Fibroblast of the aortic adventitia (primary cell): ENCODE measurements at places on chromosomes 13 and 19. TPM values are rescaled to one million over a fixed set of nuclear protein-coding genes. Genes with fewer than 3 reads are reported as not detected.

GRCh38 chr19:13097033-13097462 lies 5.6 kb downstream of the LYL1 start:
- DNase-seq, result no peak

DNA sequence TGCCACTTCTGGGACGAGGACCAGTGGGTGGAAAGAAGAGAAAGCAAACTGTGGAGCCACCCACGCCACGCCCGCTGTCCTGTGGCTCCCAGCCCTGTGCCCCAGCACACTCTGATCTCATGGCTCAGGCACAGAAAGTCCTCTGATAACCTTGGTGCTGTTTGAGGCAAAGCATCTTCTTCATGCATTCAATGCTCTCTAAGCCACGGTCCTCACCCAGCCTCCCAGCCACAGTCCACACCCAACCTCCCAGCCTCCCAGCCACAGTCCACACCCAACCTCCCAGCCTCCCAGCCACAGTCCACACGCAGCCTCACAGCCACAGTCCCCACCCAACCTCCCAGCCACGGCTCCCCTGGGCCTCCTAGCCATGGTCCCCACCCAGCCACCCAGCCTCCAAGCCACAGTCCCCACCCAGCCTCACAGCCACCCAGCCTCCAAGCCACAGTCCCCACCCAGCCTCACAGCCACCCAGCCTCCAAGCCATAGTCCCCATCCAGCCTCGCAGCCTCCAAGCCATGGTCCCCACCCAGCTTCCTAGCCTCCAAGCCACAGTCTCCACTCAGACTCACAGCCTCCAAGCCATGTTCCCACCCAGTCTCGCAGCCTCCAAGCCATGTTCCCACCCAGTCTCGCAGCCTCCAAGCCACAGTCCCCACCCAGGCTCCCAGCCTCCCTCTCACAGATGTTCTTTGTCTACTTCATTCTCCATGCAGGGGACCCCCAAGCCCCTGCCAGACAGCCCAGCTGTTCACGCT lies 74.9 kb downstream of the SOX1 start:
- DNase-seq, result no peak

DNA sequence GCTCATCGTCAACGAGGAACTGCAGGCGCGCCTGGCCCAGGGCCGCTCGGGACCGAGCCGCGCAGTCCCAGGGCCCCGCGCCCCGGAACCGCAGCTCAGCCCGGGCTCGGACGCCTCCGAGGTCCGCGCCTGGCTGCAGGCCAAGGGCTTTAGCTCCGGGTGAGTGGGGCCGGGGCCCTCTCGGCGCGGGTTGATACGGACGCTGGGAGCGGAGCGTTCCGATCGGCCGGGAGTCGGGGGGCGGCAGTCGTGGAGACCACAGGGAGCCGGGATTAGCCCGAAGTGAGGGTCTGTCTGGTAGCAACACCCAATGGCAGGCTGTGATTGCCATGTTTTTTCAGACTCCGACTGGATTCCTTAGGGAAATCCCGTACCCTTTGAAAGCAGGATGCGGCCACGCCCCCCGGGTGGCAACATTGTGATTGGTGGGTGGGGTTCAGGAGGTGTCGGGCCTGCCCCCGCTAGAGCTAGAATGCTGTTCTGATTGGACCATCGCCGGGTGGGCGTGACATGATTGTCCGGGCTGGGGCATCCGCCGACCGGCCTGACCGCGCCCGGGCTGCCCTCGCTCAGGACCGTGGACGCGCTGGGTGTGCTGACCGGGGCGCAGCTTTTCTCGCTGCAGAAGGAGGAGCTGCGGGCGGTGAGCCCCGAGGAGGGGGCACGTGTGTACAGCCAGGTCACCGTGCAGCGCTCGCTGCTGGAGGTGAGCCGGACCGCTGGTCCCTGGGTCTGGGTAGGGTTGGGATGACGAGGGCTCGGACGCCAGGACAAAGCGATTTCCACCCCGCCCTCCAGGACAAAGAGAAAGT lies 11.3 kb downstream of the EPS8L1 start:
- DNase-seq, result peak; percentile 87

DNA sequence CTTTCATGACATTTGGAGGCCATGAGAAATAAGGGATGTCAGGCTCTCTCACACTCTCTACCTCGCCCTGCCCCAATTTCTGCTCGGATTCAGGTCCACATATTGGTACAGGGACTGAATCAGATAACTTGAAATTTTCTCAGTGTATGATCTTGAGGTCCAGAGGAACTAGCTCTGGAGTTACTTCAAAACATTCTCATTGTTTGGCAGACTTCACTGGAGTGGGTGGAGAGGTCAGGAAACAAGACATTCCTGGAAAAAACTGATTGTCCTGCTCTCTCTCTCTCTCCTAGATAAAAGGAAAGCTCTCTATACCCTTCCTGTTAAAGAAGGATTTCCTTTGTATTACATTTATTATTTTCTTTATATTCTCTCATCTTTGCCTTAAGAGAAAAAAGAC lies 428.1 kb upstream of the DACH1 start:
- peak; percentile 20 for DNase-seq

DNA sequence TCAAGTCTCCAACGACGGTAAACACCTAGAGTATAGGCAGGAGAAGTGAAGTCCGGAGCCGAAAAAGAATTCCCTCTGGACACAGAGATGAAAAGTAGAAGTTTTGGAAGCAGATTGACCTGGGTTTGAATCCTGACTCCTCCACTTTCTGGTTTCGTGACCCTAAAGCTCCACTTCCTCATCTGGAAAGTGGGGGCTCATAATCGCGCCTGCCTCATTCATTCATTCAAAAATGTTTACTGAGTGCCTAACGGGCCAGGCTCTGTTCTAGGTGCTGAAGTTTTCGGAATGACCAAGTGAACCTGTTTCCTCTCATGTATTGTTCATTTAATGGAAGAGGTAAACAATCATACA lies 7.1 kb upstream of the EML2 start:
- no peak for DNase-seq

DNA sequence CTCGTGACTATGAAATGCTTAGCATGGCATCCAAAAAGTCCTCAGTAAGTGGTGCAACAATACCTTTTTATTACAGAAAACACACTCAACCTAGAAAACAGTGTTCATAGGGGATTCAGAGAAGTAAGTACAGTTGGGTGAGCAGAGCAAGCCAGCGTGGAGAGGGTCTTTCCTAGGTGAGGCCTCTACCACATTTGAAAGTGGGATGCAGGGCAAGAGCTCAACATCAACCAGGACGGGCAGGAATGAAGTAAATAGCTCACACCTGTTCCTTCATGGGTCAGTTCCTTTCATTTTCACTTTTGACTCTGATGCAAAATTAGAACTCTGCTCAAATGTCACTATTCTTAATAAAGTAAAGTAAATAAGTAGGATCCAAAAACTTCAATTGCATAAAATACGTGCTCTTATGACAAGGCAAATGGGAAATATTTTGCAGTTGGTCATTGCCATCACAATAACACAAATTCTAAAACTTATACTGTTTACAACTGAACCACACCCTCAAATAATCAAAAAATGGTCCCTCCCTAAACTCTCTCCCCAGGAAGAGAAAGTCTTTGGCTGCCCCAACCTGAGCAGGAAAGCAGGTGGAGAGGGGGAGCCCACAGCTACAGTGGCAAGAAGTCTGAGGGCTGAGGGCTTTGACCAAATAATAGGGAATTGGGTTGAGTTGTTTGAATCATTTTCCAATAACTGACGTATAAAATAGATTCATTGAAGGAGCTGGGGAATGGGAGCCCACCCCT lies 20.2 kb downstream of the CHAMP1 start:
- DNase-seq, result no peak

DNA sequence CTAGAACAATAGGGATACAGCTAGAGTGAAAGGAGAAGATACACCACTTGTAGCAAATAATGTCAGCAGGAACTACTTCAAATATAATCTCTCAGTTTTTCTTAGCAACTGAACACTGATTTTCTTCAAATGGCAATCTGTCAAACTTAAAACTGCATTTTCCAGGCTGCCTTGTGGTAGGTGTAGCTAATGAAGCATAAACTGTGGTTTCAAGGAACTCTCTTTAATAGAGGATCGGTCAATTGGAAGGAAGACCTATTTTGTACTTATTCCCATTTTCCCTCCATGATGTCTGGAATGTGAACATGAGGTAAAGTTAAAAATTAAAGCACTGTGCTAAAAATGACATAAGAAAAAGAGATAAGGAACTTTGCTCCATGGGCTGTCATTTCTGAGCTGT lies 1261.9 kb downstream of the PCDH17 start:
- no peak for DNase-seq

GRCh38 chr19:29265436-29265835 lies 52.5 kb upstream of the UQCRFS1 start:
- DNase-seq, result no peak

DNA sequence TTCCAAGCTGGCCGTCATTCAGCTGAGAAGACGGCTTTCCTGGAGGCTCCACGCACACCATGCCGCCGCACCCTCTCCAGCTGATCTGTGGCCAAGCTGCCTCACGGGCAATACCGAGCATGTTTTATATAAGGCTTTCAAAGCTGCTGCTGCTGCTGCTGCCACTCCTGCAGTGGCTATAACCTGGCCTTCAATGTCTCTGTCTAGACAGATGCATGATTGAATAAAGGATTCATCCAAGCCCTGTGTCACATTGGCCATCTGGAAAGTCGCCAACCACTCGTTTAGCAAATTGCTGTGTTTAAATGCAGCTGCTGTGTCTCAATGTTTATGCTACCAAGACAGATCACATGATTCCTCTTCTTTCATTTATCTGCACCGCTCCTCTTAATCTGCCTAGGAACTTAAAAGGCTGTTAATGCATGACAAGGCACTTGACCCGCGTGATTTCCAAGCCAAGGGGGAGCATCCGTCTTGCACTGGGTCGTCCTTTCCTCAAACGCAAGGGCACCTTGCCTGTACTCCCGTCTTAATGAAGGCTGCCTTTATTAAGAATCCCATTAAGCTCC lies 114.3 kb downstream of the TEX26 start:
- DNase-seq, result peak; percentile 22

GRCh38 chr13:45078003-45078402 lies 42.3 kb upstream of the GTF2F2 start:
- no peak for DNase-seq

DNA sequence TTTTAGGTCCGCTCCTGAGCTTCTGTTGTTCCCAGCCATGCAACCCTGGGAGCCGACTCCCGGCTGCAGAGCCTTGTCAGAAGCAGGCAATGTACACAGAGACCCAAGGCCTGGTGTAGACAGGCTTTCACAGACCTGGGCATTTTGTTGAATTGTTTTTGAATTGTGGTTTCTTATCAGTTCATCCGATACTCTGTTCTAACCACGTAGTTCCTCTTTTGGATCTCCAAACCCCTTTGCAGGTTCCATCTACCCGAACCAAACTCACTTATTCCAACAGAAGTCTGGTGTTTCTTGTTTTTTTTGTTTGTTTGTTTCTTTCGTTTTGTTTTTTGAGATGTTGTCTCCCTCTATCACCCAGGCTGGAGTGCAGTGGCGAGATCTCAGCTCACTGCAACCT lies 6.3 kb upstream of the NLRP2 start:
- DNase-seq, result no peak

DNA sequence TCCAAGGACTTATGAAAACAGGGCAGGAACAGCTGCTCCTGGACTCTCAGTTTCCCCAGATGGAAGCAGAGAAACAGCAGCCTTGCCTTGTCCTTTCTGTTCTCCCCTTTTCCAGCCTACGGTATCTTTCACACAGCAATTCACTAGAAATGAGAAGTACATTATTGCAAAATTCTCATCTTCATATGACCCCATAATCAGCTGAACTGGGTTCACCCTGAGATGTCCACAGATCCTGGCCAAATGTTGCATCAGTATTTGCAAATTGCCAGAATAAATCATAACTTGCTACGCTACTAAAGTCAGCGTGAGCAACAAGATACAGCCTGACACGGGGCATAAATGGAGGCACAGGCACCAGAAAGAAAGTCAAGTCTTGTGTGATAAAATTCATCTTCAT lies 16.1 kb downstream of the VSTM1 start:
- no peak for DNase-seq

DNA sequence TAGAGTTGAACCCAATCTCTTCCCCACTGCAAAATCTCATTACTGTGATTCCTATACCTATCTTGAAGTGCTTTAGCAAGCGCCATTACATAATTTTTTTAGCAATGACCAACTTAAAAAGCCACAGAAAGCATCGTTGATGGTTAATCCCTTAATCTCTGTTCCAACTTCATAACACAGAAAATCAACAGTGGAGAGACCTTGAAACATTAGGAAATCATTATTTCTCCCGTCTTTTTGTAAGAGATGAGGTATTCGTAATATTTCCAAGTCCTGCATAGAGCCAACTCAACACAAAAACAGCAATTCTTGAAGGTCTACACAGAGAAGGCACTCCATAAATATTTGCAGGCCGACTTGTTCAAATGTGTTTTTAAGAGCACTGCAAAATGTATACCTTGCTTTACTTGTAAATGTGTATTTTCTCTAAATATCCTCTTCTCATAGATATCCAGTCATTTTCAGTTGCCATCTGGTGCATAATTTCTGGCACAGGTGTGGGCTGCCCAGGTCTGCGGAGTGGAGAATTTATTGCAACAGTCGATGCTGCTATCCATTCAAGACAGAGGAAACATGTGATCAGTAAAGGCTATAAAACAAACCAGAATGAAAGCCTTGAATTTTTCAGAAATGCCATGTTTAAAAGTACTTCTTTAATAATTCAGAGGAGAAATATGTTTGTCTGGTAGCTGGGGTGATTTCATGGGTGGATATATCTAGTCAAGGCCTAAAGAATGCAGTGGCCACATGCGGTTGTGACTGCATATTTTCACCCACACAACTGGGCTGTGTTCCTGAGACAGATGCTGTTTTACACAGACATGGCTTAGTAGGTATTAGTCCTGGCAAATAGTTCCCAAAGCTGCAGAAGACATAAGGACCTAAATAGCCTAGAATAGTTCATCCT lies 234.3 kb upstream of the STARD13 start:
- DNase-seq, result peak; percentile 89

- no peak for DNase-seq
These were observed 53.4 kb downstream of the TRPM4 start for GRCh38 chr19:49210901-49211451.

DNA sequence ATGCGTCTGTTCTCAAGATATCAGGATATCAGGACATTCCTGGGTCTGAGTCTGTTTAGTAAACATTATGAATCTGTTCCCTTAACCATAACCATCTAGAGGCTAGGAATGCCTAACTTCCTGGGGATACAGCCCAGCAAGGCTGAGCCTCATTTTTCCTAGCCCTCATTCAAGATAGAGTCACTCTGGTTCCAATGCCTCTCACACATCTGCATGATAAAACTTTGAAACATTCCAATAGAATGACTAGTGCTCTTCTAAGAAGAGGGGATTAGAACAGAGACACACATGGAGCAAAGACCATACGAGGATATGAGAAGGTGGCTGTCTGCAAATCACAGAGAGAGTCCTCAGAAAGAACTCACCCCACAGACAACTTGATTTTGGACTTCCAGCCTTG lies 20.6 kb upstream of the CABP5 start:
- DNase-seq, result no peak

The KLK1 gene
- not detected in 2 replicates for total RNA-seq

The ZNF8 gene
- 5.1 and 7.6 TPM in 2 replicates for total RNA-seq

The LCP1 gene
- 0.25 and 0.99 TPM in 2 replicates for total RNA-seq

The CEACAM19 gene
- 1.3 and 2.5 TPM in 2 replicates for total RNA-seq
